ENCODE measurements at places on chromosomes 3 and 15. TPM values are rescaled to one million over a fixed set of nuclear protein-coding genes. Genes with fewer than 3 reads are reported as not detected.

The PRR23C gene
- total RNA-seq: not detected

The ATP8B4 gene
- total RNA-seq: not detected

The GP9 gene
- total RNA-seq: not detected

- no peak for DNase-seq
Observed at GRCh38 chr3:49469037-49469935, 781 bp upstream of the DAG1 start.

The AHSG gene
- 0.85 TPM for total RNA-seq

The PLAAT1 gene
- 3.9 TPM for total RNA-seq

DNA sequence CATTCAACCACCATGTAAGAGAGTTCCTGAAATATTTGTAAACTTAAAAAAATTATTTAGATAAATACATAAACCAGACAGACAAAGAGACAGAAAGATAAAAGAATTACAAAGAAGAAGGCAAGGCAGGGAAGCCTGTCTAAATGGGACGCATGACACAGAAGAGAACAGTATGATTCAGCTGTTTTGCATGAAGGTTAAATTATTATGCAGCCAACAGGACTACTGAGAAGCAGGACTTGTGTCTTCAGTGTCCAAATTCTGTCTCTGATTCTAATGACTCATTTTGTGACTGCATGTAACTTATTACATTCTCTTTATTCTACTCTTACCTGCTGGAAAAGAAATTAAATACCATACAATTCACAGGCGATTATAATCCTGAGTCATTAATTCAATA is 340.4 kb upstream of the KCNMB2 start:
- DNase-seq: no peak

- no peak for DNase-seq
Observed at GRCh38 chr3:141050576-141051442, at the start of gene SPSB4. TSS of gene SPSB4 (plus strand) at chr3:141051347. CDS start at chr3:141066105, 14,758 bp downstream.

The SUSD5 gene
- total RNA-seq: 16.3 TPM

The MEX3B gene
- total RNA-seq: 8.5 TPM

DNA sequence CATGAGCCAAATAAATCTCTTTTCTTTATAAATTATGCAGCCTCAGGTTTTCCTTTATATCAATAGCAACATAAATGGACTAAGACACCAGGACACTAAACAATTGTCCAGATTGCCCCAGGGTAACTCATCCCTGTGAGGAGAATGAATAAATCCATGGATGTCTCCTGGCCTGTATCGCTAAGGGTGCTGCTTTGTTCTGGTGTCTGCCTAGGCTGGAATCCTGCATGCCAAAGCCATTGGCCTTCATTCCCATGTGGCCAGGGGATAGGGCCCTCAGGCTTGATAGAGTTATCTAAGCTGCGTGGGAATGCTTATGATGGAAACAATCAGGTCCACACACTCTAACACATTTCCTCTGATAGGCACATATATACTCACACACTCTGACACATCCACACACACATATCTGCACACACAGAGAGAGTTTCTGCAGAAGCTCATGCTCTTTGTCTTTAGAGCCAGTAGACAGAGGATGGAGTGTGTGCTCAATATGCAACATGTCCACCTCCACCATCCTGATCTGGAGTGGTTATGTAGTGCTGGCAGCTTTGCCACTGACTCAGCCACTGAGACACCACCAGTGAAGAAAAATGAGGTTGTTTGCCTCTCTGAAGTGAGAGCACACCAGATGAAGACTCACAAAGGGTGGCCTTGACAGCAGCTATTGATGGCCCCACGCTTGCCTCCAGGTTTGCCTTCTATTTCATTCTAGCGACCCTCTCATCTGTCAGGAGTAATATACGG is 24.0 kb upstream of the DGKG start:
- DNase-seq: no peak

The SRGAP3 gene
- total RNA-seq: 0.82 TPM

The ITGA11 gene
- total RNA-seq: 0.28 TPM

DNA sequence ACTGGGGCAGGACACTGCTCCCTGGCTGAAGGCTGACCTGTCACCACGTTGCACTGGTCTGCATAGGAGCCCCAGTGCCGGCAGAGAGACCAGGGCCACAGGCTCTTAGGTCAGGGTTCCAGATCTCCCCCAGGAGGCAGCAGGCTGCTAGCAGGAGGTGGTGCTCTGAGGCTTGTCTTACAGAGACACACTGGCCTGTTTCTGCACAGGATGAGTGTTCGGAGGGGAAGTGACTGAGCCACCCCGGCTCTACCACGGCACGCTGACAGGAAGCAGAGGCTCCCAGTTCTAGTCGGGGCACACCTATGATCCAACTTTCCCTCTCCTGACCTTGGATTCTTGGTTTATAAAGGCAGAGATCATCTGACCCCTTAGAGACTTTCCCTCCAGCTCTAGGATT is 8.6 kb downstream of the FBXL22 start:
- no peak for DNase-seq

DNA sequence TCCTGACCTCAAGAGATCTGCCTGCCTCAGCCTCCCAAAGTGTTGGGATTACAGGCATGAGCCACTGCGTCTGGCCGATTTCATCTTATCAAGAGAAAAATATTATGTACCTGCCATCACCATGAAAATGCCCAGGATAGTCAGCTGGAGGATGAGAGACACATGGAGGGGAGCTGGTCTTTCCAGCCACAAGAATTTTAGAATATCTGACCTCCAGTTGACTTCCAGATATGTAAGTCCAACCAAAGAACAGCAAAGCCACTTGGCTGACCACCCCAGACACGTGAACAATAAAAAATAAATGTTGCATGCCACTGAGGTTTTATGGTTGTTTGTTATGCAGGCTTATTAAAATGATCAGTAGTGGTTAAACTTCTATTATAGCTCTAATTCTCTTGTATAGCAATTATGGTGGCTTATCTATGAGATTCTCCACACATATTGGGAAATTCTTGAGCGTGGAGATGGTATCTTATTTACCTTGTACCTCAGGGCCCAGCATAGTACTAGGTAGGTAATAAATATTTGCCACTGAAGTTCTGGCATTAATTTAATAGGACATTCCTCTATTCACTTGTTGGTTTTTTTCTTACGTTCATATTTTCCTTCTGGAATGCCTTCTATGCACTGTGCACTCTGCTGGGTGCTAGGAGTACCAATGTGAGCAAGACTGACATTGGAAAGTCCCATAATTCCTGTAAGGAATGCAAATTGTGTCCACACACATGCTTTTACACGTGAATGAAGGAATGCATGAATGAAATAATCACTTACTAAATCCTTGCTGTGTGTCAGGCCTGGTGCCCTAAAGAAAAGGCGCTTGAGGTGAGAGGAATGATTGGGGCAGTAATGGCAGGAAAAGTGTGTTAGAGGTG is 77.6 kb downstream of the EDEM1 start:
- DNase-seq: no peak

The IGSF11 gene
- 0.33 TPM for total RNA-seq

DNA sequence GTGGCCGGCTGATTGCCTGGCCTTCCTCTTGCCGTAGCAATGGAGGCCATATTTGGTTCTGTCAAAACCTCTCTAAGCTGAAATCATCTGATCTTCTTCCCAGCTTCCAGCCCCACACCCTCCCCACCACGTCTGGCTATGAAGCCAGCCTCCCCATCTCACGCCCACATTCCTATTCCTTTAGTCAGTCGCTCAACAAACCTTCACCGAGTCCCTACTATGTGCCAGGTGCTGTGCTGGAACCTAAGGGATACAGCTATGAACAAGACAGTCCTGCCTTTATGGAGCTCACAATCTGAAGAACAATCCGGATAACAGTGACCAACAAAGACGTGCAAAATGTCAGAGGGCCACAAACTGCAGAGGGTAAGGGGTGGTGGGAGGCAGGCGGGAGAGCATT is 31.9 kb upstream of the SMAD6 start:
- no peak for DNase-seq

- no peak for DNase-seq
Observed at GRCh38 chr15:80852676-80853075, 73.5 kb downstream of the CEMIP start.

DNA sequence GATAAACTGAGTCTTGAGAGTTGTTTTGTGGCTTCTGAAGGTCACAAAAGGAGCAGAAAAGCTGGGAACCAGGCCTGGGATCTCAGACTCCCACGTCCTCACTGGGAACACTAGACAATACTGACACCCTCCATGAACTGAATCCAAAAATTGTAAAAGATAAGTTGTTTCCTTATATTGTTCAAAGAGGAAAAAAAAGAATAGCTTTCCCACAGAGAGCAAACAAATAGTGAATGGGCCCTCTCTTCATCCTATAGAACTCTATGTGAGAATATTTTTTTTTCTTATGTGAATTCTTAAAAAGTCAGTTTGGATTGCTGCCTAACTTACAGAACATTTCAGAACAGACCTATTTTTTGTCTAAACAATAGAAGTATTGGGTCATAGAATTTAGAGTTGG is 203.5 kb downstream of the MECOM start:
- DNase-seq: no peak

DNA sequence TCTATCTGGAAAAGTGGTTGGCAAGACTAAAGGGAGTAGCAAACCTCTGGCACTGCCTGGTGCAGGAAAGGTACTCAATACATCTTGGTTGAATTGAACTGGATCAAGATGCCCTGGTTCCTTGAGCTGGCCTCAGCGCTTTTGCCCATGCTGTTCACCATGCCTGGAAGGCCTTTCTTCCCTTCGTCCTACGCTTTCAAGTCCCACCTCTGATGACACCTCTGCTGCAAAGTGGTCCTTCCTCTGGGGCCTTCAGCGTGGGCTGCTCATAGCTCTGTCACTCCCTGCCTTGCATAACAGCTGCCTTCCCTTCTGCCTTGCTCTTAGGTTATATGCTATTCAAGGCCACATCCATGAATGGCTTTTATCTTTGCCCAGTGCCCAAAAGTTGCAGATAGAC is 23.0 kb downstream of the ITGA11 start:
- no peak for DNase-seq

DNA sequence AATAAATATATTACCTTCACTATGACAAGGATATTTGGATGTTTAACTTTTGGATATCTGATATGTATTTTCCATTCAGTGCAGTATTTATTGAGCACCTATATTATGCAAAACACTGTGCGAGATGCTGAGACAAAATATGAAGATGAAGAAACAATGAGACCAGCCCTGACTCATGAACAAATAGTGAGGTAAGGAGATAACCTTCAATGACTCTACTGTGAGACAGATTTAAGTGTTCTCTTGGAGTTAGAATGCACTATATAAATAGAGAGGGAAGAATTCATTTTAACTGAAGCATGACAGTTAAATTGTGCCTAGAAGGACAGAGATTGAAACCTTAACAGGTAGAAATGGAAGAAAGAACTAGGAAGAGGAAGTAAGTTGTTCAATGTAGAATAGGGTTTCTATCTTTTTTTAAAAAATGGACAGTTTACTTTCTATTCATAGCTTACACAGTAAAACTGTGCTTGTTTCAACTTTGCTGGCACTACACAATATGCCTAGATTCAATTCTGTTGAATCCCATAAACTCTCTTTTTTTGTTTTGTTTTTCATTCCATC is 124.2 kb downstream of the ZBTB20 start:
- no peak for DNase-seq

DNA sequence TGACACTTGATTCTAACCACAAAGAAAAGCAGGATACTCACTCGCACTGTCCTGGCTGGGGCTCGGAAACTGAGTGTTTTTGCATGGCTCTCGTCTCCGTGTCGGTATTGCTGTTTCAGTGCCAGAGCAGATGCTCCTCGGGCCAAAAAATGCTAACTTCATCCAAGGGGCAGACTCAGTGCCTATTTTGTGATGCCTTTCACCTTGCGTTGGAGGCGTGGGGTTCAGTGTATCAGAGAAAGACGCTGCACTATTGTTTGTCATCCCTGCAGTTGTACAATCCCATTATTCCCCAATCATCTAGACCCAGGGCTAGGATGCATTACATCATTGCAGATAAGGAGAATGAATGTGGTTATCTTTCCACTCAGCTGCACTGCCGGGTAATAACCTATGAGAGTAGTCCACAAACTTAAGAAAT is 1.4 kb downstream of the CACNA2D3 start:
- DNase-seq: no peak
